Activated T-helper 1 cell treated with anti-CD3 and anti-CD28 coated beads, Interleukin-12 subunit alpha, Interleukin-12 subunit beta, Interleukin-2, Interleukin-4 antibody, amounts not matched to agents 30 ng/mL and 10 ng/mL and 1 ng/mL, durations not matched to agents 14 hours and 24 hours and 36 hours (primary cell): ENCODE measurements at places on chromosomes 13 and 19. TPM values are rescaled to one million over a fixed set of nuclear protein-coding genes. Genes with fewer than 3 reads are reported as not detected.

- no peak for DNase-seq
Measured at GRCh38 chr13:79989217-79989661, 351.7 kb downstream of the SPRY2 start.

DNA sequence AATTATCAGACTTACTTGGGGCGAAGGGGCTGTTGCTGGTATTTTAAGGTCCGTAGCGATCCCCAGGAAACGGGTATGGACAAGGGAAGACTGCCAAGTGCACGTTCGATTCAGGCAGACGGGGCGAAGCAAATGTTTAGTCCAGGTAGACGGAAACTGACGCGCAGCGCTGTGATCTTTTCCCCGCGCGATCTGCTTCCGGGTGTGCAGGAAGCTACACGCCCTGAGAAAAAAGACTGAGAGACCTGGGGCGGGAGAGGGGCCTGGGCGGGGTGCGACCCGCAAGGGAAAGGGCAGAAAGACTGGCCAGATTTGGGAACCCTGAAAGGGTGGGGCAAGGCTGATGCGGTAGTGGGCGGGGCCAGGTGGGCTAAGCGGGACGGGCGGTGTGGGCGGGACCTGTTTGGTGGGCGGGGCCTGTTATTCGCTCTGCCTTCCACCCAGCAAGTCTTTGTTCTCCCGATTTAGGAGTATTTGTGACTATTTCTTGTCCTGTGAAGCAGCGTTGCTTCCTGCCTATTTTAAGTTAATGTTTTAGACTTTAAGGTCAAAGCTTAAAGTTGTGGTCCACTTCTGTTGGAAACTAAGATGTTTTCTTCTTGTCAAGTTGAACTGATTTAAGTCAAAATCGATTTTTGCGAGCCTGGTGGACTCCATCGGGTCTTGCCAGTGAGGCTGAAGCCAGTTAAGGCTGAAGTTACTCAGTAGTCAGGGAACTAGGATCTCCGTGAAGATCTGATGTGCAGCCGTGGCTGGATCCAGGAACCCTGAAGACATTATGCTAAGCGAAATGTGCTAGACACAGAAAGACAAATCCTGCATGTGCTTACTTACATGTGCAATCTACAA lies at the start of gene ZNF836:
ZNF836 (minus strand) TSS at position 301 of the 849 bp plus-strand sequence. CDS start 3,549 bp downstream, outside the sequence.
- peak; percentile 83 for DNase-seq

KIR3DL1 gene
- not detected in 2 replicates for total RNA-seq

DNA sequence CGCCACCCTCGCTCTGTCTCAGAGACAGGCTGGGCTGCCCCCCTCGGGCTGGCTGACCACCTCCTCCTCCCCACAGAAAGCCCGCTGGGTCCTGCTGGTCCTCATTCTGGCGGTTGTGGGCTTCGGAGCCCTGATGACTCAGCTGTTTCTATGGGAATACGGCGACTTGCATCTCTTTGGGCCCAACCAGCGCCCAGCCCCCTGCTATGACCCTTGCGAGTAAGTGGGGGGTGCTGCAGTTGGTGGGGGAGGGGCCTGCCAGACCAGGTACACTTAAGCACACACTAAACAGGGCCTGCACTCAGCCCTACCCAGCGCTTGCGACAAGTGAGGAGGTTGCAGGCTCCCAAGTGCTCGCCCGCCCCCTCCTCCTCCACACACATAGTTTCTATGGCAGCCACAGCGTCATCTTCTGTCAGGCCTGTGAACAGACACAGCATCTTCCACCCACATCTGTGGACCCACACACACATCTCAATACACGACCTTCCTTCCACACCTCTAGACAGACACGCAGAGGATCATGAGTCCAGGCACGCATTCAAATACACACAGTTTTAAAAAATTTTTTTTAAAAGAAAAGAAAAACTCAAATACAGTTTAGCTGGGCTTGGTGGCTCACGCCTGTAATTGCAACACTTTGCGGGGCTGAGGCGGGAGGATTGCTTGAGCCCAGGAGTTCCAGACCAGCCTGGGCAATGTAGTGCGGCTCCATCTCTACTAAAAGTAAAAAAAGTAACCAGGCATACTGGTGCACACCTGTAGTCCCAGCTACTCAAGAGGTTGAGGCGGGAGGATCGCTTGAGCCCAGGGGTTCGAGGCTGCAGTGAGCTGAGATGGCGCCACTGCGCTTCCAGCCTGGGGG lies 18.4 kb downstream of the PLD3 start:
- no peak for DNase-seq

TEX29 gene
- total RNA-seq = 0.42 and 0.70 TPM in 2 replicates

- no peak for DNase-seq
Measured at GRCh38 chr13:113637262-113638160, 20.5 kb downstream of the ATP4B start.

DNA sequence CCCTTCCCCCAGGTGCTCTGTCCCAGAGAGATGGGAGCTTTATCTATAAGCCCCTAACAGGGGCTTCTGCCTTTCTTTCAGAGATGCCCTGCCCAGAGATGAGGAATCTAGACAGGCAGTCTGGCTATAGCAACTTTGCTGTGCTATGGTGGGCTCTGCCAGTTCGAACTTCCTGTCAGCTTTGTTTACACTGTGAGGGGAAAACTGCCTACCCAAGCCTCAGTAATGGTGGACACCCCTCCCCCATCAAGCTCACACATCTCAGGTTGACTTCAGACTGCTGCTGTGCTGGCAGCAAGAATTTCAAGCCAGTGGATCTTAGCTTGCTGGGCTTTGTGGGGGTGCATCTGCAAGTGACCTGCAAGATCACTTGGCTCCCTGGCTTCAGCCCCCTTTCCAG lies 21.5 kb downstream of the CYSLTR2 start:
- DNase-seq = no peak

GRCh38 chr19:2180881-2181632 lies 17.3 kb downstream of the DOT1L start:
- no peak for DNase-seq

LRRC63 gene
- total RNA-seq = 0.13 and 0.17 TPM in 2 replicates

DNA sequence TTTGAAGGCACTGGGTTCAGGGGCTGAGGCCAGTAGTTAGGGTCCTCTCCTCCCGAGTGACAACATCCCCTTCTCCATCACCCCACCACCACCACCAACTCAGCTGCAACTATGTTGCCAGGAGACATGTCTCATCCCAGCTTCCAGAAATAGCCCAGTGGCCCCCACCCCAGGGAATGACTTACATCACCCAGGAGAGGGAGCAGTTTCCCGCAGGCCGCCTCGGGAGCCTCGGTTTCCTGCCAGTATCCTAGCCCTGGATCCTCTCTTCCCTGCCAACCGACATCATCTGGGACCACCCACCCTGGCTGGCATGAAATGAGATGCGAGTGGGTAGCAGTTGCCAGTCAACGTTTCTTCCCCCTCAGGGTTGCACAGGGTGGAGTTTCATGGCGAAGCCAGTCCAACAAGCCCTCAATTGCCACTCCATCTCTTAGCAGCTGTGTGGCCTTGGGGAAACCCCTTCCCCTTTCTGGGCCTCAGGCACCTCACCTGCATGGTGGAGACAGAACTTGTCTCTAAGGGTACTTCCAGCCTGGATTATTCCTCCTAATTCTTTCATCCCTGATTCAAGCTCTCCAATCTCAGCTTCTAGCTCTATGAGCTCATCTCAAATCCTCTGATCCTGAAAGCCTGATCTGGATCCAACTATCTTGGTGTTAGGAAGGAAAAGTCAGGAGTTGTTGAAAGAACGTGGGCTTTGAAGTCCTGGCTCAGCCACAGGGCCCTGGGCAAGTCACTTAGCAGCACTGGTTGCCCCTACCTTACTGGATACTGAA lies 3.9 kb upstream of the GSK3A start:
- DNase-seq = no peak

- DNase-seq = no peak
Measured at GRCh38 chr19:12521996-12522395, 29.3 kb downstream of the ZNF564 start.

GRCh38 chr19:2412449-2412848 lies 14.9 kb downstream of the TIMM13 start:
- no peak for DNase-seq

- no peak for DNase-seq
Measured at GRCh38 chr13:107217251-107217650, 649.3 kb upstream of the ARGLU1 start.

- DNase-seq = no peak
Measured at GRCh38 chr19:40162104-40162503, 29.1 kb upstream of the MAP3K10 start.

DNA sequence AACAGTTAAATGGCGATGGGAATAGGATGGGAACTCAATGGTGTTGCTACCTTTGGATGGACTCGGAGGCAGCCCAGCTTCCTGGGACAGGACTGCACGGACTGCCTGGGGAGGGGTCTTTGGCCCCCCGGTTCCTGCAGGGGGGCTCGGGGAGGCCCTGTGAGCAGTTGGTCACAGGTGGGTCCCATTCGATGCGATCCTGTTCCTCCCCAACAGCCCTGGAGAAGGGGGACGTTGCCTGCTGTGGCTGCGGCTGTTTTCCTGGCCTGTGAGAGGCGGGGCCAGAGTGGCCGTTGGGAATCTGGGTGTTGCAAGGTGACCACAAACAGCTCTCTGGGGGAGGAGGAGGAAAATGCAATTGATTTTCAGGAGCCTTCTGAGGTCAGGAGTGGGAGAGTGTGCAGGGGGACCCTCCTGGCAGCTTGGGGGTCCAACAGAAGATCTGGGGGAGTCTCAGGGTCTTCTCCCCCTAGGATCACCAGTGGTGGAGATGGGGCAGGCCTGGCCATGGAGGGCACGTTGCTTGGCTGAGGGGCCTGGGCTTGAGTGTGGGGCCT lies 1.9 kb upstream of the PLPPR3 start:
- no peak for DNase-seq

- no peak for DNase-seq
Measured at GRCh38 chr13:110640591-110641029, 25.3 kb downstream of the NAXD start.

LAIR1 gene
- total RNA-seq = 9.2 and 9.4 TPM in 2 replicates
